Transverse colon (tissue), 4 donors: ENCODE measurements at places on chromosomes 7 and 10.

DNA sequence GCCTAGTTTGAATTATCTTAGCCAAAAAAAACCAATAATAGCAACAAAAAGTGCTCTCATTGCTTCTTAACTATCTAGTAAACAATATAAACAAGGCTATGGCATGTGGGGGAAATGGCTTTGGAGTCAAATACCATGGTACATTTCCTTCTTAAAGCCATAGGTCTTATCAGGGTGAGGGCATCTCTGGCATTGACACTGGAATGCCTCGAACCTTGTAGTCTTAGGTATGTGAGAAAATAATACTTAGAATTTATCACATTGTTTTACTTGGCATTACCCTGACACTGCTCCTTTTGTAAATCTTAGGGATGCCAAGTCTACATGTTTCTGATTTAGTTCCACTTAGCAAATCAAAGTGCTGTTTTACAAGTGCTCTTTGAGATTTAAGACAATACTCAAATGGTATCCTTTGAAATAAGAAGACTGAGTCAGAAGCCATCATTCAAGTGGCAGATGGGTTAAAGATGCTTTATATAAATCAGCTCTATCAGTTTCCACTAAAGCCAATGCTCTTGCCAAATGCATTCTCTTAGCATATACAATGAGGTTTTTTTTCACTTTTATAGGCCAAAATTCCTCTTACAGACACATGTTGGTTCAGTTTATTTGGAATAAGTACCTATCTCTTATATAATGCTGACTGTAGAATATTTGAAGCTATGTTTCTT, 155.2 kb downstream of the HPSE2 start:
- no peak for DNase-seq

DNA sequence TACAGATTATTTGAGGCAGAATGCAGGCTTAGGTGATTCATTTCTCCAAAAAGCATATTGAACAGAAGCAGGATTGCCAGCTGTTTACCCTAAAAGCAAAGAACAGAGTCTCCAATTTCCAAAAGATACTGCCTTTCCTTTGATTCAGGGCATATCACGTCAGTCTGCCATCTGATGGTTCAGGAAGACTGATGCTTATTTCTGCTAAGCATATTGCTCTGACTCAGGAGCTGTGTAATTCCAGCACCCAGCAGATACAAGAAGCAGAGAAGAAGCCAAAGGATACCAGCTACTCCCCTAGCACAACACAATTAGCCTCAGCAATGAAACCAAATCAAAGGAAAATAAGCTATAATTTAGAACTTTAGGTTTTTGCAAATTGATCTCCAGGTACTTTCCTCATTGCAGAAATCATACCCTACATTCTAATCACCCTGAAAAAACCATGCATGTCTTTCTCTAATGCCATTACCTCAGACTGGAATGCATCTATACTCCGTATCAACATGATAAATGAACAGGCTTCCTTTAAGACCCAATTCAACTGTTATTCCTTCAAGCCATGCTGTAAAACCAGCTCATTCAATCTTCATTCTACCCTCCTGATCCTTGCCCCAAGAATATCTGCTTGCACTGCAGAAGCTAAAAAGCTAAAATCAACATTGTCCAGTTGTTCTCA, 55.1 kb downstream of the ABI1 start:
- DNase-seq, result no peak

- no peak for DNase-seq
Measured at GRCh38 chr7:18706670-18707069, 211.1 kb downstream of the HDAC9 start.

DNA sequence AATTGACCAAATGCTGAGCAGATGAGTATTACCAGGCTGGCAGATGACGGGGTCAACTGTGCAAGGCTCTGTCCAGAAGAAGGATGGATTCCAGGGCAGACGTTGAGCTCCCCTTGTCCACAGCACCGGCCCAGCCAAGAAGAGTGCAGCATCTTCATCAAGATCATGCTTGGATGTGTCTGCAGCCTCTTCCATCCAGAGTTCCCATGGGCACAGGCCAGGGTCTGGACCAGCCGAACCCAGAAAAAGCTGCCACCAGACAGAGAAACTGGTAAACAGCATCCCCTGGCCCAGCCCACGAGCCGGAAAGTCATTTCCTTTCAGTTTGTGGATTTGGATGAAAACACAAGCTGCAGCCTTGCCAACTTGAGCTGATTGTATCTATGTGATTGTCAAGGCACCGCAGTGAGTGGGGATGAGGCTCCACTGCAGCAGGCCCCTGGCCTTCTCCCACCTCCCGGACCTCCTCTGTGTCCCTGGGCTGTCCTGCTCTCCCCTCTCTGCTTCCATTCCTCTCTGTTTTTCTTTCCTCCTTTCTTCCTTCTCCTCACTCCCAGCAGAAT, 321.8 kb downstream of the TCERG1L start:
- DNase-seq, result no peak

GRCh38 chr10:73591935-73592699, 975 bp upstream of the USP54 start:
- peak; percentile 87 for DNase-seq

GRCh38 chr7:151113344-151114150, 27.3 kb downstream of the AGAP3 start:
- DNase-seq, result no peak

- DNase-seq, result no peak
Measured at GRCh38 chr7:101954499-101954898, 137.1 kb downstream of the CUX1 start.

- no peak for DNase-seq
Measured at GRCh38 chr7:66267249-66267648, 62.1 kb downstream of the TPST1 start.

- DNase-seq, result no peak
Measured at GRCh38 chr7:83394776-83395175, 232.1 kb upstream of the PCLO start.

- no peak for DNase-seq
Measured at GRCh38 chr7:32070406-32071360, at the start of gene PDE1C. PDE1C (minus strand) TSS chr7:32070407.

DNA sequence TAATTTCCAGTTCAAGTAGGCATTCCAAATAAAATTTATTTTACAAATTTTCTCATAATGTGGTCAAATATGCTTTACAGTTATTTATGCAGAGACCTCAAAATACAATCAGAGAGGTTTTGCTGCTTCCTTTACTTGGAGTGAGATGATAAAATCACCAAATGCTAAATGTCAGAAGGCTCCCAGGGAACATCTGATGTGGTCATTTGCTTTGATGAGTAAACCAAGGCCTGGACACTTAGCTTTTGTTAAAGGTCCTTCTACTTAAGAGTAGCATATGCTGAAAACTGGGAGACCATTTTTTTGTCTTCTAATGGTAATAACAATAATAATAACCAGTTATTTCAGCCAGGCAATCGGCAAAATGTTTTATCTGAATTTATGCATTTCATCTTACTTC, 60.6 kb upstream of the AKR1E2 start:
- DNase-seq, result no peak

DNA sequence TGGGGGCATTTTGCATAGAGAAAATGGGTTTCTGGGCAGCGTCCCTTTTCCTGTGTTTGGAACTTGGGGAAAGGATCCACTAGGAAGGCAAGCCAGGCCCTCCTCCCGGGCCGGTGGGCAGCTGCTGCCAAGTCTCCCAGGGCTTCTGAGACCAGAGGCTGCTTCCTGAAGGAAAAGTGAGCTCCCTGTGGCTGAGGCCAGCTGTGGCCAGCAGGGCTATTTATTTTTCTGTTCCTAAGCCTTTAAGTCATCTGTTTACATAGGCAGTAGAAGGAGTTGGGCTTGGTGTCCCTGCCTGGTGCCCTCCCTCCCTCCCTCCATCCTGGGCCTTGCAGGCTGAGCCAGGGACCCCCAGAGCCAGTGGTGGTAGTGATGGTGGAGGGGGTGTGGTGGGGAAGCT, 70.5 kb upstream of the COL13A1 start:
- DNase-seq, result no peak

- no peak for DNase-seq
Measured at GRCh38 chr10:80598084-80598798, 60.5 kb downstream of the SH2D4B start.

DNA sequence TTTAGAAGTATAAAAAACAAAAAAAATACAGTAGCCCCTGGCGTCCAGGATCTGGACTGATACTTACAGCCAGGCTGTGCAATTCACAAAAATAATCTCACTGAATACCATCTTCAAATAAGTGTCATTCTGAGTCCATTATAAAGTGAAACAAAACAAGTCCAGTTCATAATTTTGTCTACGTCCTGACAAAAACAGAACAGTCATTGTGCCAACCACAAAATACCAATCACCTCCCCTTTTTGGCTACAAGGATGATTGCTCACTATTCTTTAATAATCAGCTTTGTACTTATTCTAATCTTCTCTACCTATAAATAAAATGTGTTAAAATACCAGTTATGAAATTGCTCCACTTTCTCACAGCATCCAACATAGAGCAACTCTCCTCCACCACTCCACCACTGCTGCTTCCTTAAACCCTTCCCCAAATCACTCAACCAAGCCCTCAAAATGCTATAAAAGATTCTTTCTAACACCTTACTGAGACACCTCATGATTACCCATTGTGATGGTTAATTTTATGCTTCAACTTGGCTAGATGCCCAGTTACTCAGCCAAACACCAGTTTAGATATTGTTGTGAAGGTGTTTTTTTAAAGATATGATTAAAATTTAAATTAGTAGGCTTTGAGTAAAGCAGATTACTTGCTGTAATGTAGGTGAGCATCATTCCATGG, 479.8 kb upstream of the SEMA3A start:
- DNase-seq, result no peak

GRCh38 chr10:131067690-131068089, 243.8 kb downstream of the TCERG1L start:
- DNase-seq, result no peak

GRCh38 chr10:27494116-27494805, 9.8 kb upstream of the RAB18 start:
- no peak for DNase-seq

DNA sequence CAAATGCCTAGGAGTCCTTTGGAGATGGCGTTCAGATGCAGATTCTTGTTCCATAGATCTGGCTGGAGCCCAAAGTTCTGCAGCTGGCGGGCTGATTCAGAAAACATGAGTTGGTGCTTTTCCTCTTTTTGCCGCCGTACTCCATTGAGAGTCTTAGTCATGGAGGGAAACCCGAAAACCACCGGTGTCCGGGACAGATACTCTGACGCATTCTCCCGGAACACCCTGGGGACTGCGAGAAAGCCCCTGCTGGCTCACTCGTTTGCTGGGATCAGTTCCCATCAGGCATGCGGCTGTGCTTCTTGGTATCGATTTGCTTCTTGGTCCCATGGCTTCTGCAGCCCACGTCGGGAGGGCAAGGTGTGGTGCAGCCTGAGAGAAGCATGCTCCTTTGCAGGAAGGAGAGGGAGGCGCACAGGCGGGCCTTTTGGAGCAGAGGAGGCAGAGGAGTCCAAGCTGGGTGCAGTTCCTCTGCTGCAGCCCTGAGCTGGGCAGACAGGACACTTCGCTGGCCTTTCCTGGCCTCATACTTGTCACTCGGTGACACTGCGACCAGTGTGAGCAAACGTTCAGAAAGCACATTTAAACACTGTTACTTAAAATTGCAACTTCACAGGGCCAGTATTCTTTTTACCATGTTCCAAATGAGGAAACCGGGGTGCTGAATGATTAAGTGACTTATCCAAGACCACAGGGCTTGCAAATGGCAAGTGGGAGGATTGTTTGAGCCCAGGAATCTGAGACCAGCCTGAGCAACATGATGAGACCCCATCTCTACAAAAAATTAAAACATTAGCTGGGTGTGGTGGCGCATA, 30.6 kb upstream of the PFKFB3 start:
- peak; percentile 59 for DNase-seq

DNA sequence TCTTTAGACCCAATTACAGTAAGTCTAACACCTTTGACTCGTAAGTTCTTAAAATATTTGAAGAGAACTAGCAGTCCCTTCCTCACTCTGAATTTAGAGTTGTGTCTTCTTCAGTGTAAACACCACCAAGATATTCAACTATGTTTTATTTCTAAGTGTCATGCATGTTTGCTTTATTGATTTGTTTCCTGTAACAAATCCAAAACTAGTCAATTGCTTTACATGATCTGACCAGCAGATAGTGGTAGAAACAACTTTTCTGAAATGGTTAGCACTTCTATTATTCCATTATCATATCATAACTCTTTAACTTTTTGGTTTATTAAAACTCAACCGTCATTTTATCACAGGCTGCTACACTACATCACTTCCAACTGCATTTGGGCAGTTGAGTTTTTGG, 90.1 kb downstream of the INHBA start:
- DNase-seq, result no peak

DNA sequence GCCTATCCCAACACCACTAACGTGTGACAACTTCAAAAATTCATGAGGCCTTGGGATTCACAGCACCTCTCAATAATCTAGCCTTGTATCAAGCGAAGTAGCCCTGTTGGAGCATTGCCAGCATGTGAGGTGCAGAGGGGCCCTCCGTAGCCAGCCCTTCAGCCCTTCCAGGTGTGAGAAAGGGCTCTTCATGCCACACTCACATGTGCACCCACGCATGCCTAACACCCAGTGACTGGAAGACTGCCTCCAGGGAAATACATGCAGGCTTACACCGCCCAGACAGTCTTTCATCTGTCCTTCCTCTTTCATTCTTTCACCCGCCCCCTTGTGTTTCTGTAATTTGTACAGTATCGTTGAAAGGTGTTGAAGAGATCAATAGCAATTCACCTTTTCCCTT, 26.1 kb downstream of the LRRC4 start:
- no peak for DNase-seq

GRCh38 chr7:84829719-84830118, 357.1 kb downstream of the SEMA3D start:
- no peak for DNase-seq

DNA sequence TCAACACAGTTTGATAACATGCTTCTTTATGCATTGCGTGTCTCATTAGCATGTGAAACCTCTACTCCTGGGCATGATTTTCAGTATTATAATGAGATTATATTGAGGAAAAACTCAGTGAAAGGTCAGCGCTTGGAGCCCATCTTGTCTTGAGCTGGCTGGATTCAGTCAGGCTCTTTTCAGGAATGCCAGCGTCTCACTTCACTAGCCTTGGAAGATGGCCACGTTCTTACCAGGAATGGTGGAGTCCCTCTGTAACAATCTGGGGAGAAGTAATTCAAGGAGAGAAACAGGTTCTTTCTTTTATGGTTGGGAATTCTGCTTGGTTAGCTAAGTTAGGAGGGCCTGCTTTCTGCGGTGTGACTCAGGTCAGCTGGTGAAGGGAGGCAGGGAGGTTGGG, 241.0 kb downstream of the GALNT17 start:
- no peak for DNase-seq

GRCh38 chr7:28842769-28843295, 115.3 kb downstream of the TRIL start:
- no peak for DNase-seq
